ENCODE measurements at places on chromosomes 1 and 21. TPM values are rescaled to one million over a fixed set of nuclear protein-coding genes. Genes with fewer than 3 reads are reported as not detected.

DNA sequence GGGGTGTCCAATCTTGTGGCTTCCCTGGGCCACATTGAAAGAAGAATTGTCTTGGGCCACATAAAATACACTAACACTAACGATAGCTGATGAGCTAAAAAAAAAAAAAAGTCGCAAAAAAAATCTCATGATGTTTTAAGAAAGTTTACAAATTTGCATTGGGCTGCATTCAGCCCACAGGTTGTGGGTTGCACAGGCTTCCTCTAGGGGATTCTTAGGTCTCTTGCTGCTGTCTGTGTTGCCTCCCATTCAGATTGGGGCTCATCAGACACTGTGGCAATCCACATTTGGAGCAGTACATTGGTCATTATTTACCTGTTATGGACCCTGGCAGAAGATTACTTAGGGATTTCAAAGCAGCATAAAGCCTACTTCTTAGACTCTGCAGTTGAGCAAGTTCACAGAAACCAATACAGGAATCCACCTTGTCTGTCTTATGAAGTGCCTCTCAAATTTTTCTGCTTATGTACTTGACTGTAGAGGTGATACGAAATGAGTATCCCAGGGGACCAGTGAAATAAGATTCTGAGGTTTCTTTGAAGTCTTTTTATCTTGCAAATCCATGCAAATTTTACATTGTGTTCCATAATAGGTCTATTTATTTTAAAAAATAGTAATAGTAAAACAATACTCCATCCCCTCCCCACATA lies 205.5 kb downstream of the RPS6KC1 start:
- no peaks in the 10 kb centered on the region for H3K4me1 ChIP-seq
- H3K27ac ChIP-seq: no peak overlapping the region
- no peak for DNase-seq
- no peaks in the 10 kb centered on the region for H3K36me3 ChIP-seq
- H3K27me3 ChIP-seq: no peaks in the 10 kb centered on the region

IFNLR1 gene
- total RNA-seq: 6.1 TPM

KCNJ9 gene
- 0.04 TPM for total RNA-seq

CLCA4 gene
- total RNA-seq: not detected

DNA sequence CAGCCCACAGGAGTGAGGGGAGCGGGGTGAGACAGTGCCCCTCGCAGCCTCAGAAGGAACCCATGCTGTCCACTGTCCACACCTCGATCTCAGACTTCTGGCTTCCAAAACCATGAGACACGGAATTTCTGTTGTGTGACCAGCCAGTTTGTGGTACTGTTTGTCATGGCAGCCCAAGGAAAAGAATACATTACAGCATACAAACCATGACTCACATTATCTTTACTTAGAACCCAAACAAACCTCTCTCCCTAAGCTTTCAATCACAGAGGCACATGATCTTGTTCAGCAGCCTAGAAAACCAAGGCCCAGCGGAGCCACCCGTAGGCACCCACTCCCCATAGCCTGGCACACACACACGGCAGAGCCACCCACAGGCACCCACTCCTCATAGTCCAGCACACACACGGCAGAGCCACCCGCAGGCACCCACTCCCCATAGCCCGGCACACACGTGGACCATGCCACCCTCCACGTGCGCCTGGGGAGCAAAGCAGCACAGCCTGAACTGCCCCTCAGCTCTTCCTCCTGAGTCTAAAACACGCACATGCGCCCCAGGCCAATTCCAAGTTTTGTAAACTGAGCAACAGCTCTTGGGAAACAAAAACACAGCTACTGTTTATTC lies 458 bp upstream of the KRTAP10-4 start:
- DNase-seq: no peak
- H3K27ac ChIP-seq: no peak overlapping the region
- H3K27me3 ChIP-seq: no peaks in the 10 kb centered on the region
- no peaks in the 10 kb centered on the region for H3K36me3 ChIP-seq
- H3K4me1 ChIP-seq: no peaks in the 10 kb centered on the region

- H3K27me3 ChIP-seq: no peaks in the 10 kb centered on the region
- no peaks in the 10 kb centered on the region for H3K36me3 ChIP-seq
- H3K4me3 ChIP-seq: no peak overlapping the region
- no peak overlapping the region for H3K27ac ChIP-seq
Observed at GRCh38 chr1:92465256-92465647, 21.5 kb downstream of the GFI1 start.

GRCh38 chr1:74356493-74356892 lies 121.3 kb downstream of the TNNI3K start:
- DNase-seq: no peak
- no peak overlapping the region for H3K27ac ChIP-seq
- no peaks in the 10 kb centered on the region for H3K36me3 ChIP-seq

FAM72A gene
- 14.1 TPM for total RNA-seq

CLCA1 gene
- total RNA-seq: not detected

TMEM167B gene
- total RNA-seq: 36.6 TPM

- H3K4me1 ChIP-seq: no peaks in the 10 kb centered on the region
- no peak overlapping the region for H3K27ac ChIP-seq
- no peaks in the 10 kb centered on the region for H3K36me3 ChIP-seq
- no peak for DNase-seq
- H3K4me3 ChIP-seq: no peak overlapping the region
- no peaks in the 10 kb centered on the region for H3K27me3 ChIP-seq
Observed at GRCh38 chr1:67937010-67937409, 103.7 kb upstream of the GNG12 start.

GRCh38 chr1:112605633-112606327 lies 13.2 kb downstream of the ST7L start:
- H3K27ac ChIP-seq: no peak overlapping the region
- H3K4me3 ChIP-seq: no peak overlapping the region
- no peaks in the 10 kb centered on the region for H3K27me3 ChIP-seq
- H3K4me1 ChIP-seq: no peaks in the 10 kb centered on the region
- DNase-seq: no peak
- no peaks in the 10 kb centered on the region for H3K36me3 ChIP-seq

GRCh38 chr1:198361237-198361767 lies 179.2 kb downstream of the ATP6V1G3 start:
- no peak for DNase-seq
- no peaks in the 10 kb centered on the region for H3K27me3 ChIP-seq
- H3K27ac ChIP-seq: no peak overlapping the region
- no peaks in the 10 kb centered on the region for H3K36me3 ChIP-seq
- no peak overlapping the region for H3K4me3 ChIP-seq
- no peaks in the 10 kb centered on the region for H3K4me1 ChIP-seq
